Vagina (tissue), 2 donors: ENCODE measurements at places on chromosomes 6 and 20. TPM values are rescaled to one million over a fixed set of nuclear protein-coding genes. Genes with fewer than 3 reads are reported as not detected.

- H3K27ac ChIP-seq = peak overlapping the region; percentile 75
- H3K4me1 ChIP-seq = peaks cover 20% of the 10 kb centered on the region
- no peaks in the 10 kb centered on the region for H3K36me3 ChIP-seq
- H3K4me3 ChIP-seq = peak overlapping the region; percentile 49
- no peaks in the 10 kb centered on the region for H3K27me3 ChIP-seq
Observed at GRCh38 chr6:56852260-56853010, 102.5 kb upstream of the BEND6 start.

- no peaks in the 10 kb centered on the region for H3K27me3 ChIP-seq
- H3K4me1 ChIP-seq = peaks cover 24% of the 10 kb centered on the region
- H3K4me3 ChIP-seq = peak overlapping the region; percentile 59
- H3K36me3 ChIP-seq = peaks cover 32% of the 10 kb centered on the region
- no peak for DNase-seq
- peak overlapping the region; percentile 72 for H3K27ac ChIP-seq
Observed at GRCh38 chr20:63968136-63968927, 1.4 kb downstream of the ZNF512B start.

DNA sequence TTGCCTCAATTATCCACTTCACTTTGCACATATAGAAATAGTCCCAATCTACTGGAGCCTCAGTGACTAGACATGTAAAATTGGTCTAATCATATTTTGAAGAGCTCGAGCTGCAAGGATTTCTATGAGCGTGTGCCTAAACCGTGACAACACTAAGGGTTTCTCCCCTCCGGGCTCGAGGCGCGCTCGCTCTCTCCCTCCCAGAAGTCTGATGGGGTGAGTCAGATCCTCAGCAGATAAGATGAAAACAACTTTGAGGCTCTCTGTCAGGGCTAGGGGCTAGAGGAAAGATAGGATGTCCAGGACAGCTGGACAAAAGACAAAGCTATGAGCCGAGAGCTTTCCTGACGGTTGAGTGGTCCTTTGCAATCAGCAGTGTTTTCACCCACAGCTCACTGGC is 16.8 kb downstream of the GNAS-AS1 start:
- H3K27ac ChIP-seq = no peak overlapping the region
- no peaks in the 10 kb centered on the region for H3K27me3 ChIP-seq
- H3K4me1 ChIP-seq = peaks cover 8% of the 10 kb centered on the region
- H3K4me3 ChIP-seq = no peak overlapping the region
- no peak for DNase-seq

DNA sequence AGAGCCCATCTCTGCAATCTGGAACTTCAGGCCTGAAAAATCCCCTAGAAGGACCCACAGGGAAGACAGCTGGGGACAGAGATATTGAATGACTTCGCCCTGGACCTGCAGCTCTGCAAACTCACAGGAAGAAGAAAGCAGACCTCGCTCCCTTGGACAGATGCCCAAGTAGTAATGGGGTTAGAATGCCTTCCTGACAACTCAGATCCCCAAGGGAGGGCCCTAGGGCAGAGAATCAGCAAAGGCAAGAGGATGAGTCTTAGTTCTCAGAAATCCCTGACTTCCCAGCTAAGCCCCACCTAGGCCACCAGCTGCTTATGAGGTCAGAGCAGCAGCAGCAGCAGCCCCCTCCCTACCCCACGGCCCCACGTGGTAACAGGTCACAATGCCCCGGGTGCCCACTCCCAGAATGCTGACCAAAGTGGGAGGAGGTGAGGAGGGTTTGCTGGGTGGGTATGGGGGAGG is at the start of gene C20orf141:
Gene C20orf141, plus strand, starts transcription at position 401 of the 465 bp plus-strand sequence. CDS start 198 bp downstream, outside the sequence.
- no peak for DNase-seq
- H3K4me3 ChIP-seq = no peak within 1 kb of the TSS
- H3K36me3 ChIP-seq = no peaks in the 10 kb centered on the region
- H3K27me3 ChIP-seq = no peaks in the 10 kb centered on the region
- peaks cover 31% of the 10 kb centered on the region for H3K4me1 ChIP-seq
- peak within 1 kb of the TSS; percentile 58 for H3K27ac ChIP-seq

- no peaks in the 10 kb centered on the region for H3K27me3 ChIP-seq
- H3K4me1 ChIP-seq = peaks cover 80% of the 10 kb centered on the region
- H3K27ac ChIP-seq = no peak overlapping the region
- H3K4me3 ChIP-seq = no peak overlapping the region
- no peak for DNase-seq
Observed at GRCh38 chr6:35023091-35024000, 117.8 kb downstream of the TCP11 start.

DNA sequence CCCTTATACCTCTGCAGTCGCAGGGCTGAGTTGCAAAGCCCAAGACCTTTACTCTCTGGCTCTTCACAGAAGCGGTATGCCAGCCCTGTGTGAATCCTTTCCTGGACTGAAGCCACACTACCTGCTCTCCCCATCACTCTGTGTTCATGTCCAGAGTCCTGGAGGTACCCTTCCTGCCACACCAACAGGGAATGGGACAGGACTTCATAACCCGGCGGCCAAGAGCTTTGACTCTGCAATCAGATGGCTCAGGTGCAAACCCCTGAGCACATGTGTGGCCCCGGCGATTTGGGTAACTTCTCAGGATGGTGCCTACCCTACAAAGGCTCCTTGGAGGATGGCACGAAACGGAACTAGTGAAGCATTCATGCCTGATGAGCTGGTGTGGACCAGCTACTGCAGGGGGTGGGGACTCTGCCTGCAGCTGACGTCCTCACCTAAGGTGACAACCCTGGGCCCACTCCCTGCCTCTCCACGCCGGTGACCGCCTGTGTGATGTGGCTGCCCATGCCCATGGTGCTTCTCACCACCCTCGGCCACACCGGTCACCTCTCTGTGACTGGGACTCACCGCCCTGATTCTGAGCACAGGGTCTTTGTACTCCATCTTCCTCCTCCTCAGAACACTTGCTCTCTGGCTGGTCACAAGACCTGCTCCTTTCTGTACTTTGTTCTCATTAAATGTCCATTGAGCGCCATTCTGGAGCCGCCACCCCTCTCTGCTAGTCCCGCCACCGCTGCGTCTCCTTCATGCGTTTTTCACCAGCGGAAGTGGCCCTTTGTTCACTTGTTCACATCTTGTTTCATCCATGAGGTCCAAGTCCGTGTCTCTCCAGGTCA is 116.7 kb downstream of the SULF2 start:
- no peak overlapping the region for H3K4me3 ChIP-seq
- no peaks in the 10 kb centered on the region for H3K36me3 ChIP-seq
- H3K27me3 ChIP-seq = no peaks in the 10 kb centered on the region

GRCh38 chr20:23087587-23088251 is 1.6 kb upstream of the CD93 start:
- no peaks in the 10 kb centered on the region for H3K27me3 ChIP-seq
- H3K4me1 ChIP-seq = peaks cover 12% of the 10 kb centered on the region
- no peaks in the 10 kb centered on the region for H3K36me3 ChIP-seq
- DNase-seq = no peak
- peak overlapping the region; percentile 70 for H3K27ac ChIP-seq

DNA sequence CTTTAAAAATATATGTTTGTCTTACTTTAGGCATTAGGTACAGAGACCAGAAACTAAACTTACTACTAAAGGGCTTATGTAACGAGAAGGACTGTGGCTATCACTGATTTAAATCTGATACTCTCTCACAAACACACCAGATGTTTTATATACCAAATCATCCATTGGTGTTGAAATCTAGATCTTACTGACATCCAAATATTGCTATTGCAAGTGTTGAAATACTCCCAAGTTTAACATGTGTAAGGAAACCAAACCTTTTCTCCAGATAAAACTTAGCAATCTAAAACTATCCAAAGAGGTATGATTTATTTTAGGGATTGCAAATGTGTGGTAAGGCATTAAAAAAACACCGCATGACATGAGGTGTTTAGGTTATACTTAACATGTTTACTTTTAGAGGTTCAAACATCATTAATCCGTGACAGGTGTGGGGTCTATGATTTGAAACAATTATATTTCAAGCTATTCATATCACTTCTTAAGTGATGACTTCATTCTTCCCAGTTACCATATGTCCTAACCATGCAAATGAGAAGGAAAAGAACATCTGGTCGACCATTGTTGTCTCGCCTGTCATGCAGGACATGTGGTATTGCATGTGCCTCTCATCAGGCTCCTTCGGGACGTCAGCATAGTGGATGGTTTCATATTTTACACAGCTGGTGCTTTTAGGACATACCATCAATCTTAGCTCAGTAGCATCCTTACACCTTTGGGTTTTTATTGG is 168.3 kb upstream of the SPACA1 start:
- H3K4me1 ChIP-seq = no peaks in the 10 kb centered on the region
- H3K4me3 ChIP-seq = no peak overlapping the region
- no peaks in the 10 kb centered on the region for H3K27me3 ChIP-seq
- no peaks in the 10 kb centered on the region for H3K36me3 ChIP-seq

MYH7B gene
- total RNA-seq = under 0.01 TPM

HLA-DQB1 gene
- total RNA-seq = 3.2 TPM
